A673 (cell line): ENCODE measurements at places on chromosomes 12 and 14.

- no peak for DNase-seq
These were observed 166.1 kb upstream of the EEA1 start for GRCh38 chr12:93094988-93095737.

DNA sequence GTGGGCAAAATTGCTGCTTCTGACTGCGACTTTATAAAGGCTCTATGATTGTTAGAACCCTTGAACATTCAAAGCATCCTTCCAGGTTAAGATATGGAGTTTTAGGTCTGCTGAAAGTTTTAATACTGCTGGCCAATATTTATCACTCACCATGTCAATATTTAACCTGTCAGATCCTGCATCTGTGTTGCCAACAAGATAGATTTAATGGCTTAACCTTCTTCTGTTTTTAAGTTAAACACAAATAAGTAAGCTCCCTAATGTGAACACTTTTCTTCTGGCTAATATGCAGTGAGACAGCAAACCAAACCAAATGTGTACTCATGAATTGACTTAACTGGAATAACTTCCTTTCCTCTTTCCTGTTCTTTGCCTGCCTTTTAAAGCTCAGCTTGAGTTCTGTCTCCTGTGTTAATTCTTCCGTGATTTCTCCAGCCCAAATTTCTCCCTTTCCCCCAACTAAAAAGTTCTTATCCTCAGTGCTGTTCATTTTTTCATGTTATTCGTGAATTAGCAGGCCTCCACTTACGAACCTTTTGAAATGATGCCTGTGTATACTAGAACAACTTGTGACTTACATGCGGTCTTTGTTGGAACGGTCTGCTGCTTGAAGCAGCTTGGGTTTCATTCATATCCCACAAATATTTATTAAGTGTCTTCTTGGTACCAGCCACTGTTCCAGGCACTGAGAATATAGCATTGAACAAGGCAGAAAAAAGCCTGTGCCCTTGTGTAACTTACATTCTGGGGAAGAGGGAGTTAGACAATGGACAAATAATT lies 9.1 kb downstream of the FBXW8 start:
- DNase-seq: peak; percentile 52

DNA sequence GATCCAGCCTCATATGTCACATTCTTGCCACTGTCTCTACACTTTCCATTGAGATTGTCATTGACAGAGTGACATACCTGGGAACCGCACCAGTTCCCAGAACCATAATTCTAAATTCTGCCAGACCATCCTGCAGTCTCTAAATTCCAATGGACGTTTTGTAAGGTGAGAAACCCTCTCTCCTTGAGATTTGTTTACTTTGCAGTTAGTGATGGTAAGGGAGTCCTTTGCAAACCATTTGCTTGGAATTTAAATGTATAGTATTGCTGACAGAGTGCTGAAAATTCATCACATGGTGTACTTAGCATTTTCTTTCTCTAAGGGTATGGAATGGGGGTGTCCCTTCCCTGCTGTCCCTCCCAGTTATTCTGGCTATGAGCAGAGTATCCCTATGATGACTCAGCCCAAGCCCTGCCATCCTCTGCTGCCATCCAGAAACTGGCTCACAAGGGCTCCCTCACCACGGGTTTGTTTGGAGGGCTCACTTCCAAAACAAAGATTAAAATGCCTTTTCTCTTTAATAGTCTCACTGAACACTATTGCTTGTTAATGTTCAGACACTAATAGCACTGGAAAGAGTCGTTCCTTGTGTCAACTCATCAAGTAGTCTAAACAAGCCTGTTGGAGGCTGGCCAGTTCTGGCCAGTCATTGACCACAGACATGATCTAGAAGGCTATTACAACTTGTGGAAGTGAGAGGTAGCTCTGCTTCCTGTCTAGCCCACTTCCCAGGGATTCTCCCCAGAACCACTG lies 129.0 kb upstream of the HMGA2 start:
- peak; percentile 4 for DNase-seq

DNA sequence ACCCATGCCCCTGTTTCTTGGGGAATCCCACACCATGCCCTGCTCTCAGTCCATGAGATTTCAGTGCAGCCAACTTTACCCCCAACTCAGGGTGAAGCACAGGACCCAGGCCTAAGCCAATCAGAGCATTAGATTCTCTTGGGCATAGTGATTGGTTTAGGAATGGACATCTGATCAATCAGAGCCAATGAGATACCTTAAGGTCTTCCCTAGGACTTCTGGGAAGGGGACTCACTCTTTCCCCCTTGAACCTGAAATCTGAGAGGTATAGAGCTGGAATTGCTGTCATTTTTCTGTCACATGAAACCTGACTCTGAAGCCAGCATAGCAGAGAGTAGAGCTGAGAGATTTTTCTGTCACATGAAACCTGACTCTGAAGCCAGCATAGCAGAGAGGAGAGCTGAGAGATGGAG lies 127.1 kb downstream of the ZFP36L1 start:
- DNase-seq: no peak

DNA sequence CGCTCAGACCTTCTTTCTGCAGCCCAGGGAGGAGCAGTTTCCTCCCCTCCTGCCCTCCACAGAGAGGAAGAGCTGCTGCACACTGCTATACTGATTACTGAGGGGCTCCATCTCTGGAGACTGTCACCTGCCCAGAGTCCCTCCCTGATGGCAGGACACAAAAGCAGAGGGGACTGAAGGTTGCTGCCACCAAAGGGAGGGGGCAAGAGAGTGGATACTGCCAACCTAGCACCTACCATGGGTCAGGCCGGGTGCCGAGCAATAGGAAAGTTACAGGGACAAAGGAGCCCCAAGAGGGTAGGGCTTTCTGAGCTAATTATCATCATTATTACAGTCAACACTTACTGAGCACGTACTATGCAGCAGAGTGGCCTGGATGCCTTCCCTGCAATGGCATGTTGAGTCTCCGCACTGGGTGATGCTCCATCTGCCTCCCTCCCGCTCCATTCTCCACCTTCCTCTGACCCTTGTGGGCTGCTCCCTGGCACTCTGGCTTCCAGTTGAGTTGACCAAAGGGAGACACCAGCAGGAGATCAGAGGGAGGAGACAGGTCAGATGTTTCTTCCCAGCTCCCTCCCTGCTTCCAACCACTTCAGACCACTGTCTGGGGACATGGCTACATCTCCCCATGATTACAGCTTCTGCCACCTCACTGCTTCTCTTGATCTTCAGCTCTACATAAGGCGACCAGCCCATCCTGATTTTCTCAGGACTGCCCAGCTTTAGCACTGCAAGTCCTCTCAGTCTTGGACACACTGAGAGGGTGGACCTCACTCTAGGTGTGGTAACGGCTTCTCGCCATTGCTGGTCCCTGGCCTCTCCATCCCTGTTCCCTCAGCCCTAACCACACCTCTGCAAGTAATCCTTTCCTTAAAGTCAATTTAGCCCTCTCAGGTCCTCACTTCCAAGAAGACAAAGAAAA lies 2.6 kb upstream of the KRT79 start:
- DNase-seq: no peak

DNA sequence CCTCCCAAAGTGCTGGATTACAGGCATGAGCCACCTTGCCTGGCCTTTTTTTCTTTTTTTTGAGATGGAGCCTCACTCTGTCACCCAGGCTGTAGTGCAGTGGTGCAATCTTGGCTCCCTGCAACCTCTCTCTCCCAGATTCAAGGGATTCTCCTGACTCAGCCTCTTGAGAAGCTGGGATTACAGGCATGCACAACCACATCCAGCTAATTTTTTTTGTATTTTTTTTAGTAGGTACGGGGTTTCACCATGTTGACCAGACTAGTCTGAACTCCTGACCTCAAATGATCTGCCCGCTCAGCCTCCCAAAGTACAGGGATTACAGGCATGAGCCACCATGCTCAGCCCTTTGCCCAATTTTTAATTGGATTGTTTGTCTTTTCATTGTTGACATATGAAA lies 58.0 kb downstream of the SINHCAF start:
- no peak for DNase-seq

- DNase-seq: no peak
These were observed 48.6 kb downstream of the KICS2 start for GRCh38 chr12:64173456-64173855.

DNA sequence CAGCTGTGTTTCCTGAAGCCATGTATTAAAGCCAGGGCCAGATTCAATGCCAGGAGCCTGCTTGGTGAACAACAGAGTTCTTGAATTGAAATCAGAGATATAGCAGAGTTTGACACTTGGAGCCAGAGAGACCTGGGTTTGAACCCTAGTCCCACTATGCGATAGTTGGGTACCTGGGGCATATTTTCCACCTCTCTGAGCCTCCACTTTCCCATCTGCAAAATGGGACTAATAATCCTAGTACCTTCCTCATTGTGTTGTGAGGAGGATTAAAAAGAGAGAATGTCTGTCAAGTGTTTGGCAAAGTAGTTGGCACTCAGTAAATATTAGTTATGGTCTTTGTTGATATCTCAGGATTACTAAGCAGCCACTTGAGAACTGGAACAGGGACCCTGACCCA lies 6.0 kb upstream of the HRK start:
- no peak for DNase-seq

GRCh38 chr14:69630360-69630759 lies 19.0 kb downstream of the SUSD6 start:
- DNase-seq: no peak
